ENCODE measurements at places on chromosomes 7 and 10. TPM values are rescaled to one million over a fixed set of nuclear protein-coding genes. Genes with fewer than 3 reads are reported as not detected.

ADCYAP1R1 gene
- 0.69 TPM for total RNA-seq

OR2F2 gene
- not detected for total RNA-seq

ENTPD1 gene
- 0.49 TPM for total RNA-seq

GSTO2 gene
- total RNA-seq = 0.25 TPM

GRID1 gene
- total RNA-seq = 0.12 TPM

PRSS37 gene
- total RNA-seq = not detected

IKZF1 gene
- total RNA-seq = not detected

FAM3C gene
- total RNA-seq = 99.3 TPM

ATG9B gene
- total RNA-seq = 0.25 TPM

POLD2 gene
- total RNA-seq = 58.2 TPM

FAM25A gene
- not detected for total RNA-seq

ANK3 gene
- total RNA-seq = 162 TPM

PRLHR gene
- total RNA-seq = not detected

AIMP2 gene
- total RNA-seq = 53.3 TPM

ITIH5 gene
- total RNA-seq = 0.24 TPM

LBX1 gene
- total RNA-seq = not detected

CLDN4 gene
- not detected for total RNA-seq

OR2A7 gene
- total RNA-seq = 0.20 TPM

GPR85 gene
- 0.39 TPM for total RNA-seq

ZNF503 gene
- 31.3 TPM for total RNA-seq

RNF133 gene
- total RNA-seq = 0.29 TPM

OR13A1 gene
- not detected for total RNA-seq

All from cardiac ventricle fibroblast (primary cell).